ENCODE measurements at places on chromosomes 2 and 18.
A peak's percentile ranks its signal among the peaks of the same experiment; 100 is the strongest.

GRCh38 chr2:26299471-26300101 lies 46.4 kb upstream of the SELENOI start:
- DNase-seq: peak; percentile 16

GRCh38 chr2:151560289-151560688 lies 150.6 kb downstream of the RIF1 start:
- no peak for DNase-seq

DNA sequence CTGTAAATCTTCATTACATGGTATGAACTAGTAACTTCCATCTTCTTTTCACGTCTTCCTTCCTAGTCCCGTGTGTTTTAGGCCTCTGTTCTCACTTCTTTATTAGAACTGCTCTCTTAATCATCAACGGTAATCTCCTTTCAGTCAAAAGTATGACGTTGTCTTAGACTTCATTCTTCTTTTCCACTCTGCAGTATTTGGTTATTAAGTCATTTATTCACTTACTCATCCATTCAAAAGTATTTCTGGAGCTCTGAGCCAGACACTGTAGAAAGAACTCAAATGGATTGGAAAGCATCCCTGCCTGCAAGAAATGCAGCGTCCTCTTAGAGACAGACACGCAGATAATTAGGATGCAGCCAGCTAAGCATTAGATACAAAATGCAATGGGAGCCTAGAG lies 494.6 kb upstream of the NRP2 start:
- no peak for DNase-seq

DNA sequence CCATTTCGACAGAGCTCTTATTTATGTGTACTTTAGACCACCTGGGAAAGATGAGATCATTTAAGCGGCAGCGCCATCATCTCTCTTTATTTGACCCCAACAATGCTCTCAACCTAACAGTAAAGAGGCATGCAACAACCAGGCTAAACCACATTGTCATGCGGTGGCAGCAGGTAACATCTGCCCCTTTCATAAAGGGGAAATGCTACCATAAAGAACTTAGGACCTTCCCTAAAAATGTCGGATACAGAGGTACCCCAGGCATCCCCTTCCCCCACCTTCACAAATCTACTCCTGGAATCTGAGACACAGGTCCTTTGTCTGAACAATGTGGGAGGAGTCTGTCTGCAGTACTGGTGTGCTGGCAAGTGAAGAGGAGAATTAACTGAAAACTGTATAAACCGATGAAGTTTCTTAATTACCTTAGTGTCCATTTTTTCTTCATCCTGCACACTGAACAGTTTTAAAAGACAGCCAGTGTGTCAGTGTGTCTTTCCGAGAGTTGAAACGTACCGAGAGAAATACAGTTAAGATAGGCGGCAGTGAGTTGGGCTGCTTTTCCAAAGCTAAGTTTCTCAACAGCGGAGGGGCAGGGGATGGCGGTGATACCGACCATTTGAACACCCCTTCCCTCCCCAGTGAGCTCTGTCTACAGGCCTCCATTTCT lies 1.9 kb downstream of the MEX3C start:
- DNase-seq: peak; percentile 8

DNA sequence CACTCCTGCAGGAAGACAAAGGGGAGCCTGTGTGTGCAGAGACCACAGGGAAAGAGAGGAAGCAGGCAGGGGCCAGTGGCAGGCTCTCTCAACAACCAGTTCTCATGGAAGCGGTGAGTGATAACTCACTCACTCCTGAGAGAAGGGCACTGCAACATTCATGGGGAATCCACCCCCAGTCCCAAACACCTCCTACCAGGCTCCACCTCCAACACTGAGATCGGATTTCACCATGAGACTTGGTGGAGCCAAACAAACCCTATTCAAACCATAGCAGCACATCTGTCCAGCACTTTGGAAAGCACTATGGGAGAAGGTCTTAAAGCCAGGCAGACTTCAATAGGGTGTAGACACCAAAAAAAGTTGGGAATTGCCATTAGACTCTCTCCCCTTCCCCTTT lies 345.7 kb upstream of the SPRED2 start:
- no peak for DNase-seq

DNA sequence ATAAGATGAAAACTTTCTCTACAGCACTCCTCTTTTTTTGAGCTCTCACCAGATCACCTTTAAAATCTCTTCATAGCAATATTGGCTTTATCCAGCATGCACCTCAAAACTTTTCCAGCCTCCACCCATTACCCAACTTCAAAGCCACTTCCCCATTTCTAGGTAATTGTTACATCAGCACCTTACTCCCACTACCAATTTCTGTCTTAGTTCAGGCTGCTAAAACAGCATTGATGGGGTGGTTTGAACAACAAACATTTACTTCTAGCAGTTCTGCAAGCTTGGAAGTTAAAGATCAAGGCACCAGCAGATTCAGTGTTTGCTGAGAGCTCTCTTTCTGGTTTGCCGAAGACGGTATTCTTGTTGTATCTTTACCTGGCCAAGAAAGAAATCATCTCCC lies 114.0 kb upstream of the SLC39A10 start:
- DNase-seq: no peak

GRCh38 chr2:218387369-218388194 lies 5.5 kb downstream of the SLC11A1 start:
- DNase-seq: peak; percentile 7

DNA sequence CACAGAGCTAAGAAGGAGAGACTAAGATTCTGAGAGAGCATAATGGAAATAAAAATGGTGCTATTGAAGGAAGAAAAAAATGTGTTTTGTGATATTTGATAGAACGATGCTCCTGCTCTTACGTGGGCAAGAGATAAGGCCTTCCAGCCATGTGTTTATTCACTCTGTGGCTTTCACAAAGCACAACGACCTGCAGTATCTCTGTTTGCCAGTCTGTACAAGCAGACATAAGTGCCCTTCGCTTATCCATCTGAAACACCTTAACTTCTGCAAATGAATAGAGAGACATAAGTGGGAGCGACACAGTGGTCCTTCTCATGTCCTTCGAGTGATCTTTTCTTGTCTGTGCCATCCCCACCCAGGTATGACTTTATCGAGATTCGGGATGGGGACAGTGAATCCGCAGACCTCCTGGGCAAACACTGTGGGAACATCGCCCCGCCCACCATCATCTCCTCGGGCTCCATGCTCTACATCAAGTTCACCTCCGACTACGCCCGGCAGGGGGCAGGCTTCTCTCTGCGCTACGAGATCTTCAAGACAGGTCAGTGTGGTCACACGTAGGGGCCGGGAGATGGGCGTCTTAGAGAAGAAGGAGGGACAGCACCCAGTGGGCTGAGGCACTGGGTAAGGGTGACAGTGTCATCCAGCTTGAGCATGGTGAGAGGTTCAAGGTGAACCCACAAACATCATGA lies 33.7 kb downstream of the NRP2 start:
- no peak for DNase-seq

DNA sequence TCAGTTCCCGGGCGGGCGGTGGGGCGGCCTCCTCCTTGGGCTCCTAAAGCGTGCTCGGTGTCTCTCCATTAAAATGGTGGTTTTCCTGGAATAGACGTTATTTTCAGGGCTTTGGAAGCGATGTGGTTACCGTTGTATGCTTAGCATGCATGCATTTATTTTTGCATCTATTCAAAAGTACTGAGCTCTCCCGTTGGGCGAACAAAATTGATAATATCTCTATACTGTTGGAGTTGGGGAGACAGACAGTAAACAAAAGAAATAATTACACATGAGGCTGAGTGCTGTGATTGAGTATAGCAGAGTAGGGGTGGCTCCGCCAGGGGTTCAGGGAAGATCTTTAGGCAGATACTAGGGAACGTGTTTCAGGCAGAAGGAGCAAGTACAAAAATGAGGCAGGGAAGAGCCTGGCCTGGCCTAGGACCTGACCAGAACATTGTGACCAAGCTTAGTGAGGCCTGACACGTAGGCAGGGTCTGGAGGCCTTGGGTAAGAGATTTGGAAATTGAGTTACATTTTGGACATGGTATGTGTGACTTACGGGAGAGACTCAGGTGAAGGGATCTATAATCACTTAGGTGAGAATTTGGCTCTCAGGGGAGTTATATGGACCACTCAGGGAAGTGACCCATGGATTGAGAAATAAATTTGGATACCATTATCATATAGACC lies 674 bp downstream of the NCAPH start:
- no peak for DNase-seq

DNA sequence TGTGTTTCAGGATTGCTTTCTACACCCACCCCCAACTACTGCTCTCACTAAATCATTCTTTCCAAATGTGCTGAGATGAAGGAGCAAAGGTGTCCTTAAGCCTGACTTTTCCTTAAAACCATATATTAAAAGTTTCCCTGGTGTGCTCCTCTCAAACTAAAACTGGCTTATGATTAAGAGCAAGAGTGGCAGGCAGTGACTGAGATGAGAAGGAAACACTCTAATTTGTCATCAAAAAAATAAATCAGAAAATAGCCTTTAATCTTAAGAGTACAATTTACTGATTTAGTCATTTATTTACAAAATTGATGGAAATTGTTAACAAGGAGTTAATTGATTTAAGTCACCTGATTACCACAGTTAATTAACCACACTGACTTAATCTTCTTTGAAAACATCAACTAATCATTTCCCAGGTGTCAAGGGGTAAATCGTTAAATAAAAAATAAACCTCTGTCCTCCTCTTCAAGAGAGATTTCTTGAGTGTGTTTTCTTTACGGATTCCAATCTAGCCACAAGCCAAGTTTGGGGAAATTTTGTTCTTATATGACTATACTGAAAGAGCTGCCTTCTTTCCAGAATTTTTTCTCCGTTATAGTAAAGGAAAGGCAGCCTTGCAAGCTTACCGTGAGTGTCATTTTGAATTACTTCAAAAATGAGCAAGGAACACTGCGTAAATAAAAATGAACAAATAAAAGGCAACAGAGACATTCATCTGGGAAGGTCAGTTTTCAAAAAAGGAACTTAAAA lies 17.4 kb downstream of the LRP2 start:
- DNase-seq: no peak

GRCh38 chr2:201436141-201436540 lies 15.1 kb downstream of the TRAK2 start:
- DNase-seq: no peak

GRCh38 chr18:5975111-5976002 lies 80.0 kb upstream of the TMEM200C start:
- no peak for DNase-seq

DNA sequence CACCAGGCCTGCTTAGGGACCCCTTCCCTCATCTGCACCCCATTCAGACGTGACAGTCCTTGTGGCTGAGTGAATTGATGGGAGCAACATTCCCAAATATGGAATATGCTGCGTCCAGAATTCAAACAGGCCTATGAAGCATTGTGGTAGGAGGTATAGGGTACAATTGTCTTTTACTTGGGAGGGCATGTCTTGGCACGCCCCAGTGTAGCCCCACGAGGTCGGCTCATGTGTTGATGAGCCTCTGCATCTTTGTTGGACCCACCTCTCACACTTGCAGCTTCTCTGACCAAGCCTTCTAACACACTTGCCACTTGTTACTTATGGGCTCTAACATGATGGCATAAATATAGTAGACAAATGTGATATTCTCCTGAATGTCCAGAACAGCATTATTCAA lies 1.6 kb downstream of the TIMM21 start:
- no peak for DNase-seq

All from stimulated activated CD4-positive, alpha-beta T cell treated with anti-CD3 and anti-CD28 coated beads, Interleukin-4, amount 100 ng/mL, for 1 hour (primary cell).